Cortex of kidney (tissue), 1 donor: ENCODE measurements at places on chromosomes 4 and X.

- DNase-seq, result no peak
These were observed 14.2 kb downstream of the DHX15 start for GRCh38 chr4:24570172-24570571.

DNA sequence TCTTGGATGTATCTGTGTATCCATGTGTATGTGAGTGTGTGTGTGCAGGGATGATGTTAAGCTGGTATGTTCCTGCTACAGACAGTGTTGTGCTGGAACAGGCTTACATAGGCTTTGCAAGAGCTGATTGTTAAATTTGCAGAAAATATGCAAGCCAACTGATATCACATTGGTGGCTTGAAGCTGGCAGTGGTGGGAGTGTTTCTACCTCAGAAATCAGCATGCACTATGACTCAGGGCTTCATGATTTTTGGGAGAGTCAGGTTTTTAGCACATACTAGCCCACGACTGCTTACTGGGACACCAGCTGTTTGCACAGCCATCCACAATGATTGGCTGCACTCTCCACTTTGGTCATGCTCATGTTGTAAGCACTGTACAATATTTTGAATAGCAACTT, 261.8 kb downstream of the DHX15 start:
- DNase-seq, result no peak

- DNase-seq, result no peak
These were observed 153.8 kb upstream of the GALNT7 start for GRCh38 chr4:173014836-173015235.

- no peak for DNase-seq
These were observed 67.0 kb downstream of the TMEM156 start for GRCh38 chr4:38964942-38965775.

DNA sequence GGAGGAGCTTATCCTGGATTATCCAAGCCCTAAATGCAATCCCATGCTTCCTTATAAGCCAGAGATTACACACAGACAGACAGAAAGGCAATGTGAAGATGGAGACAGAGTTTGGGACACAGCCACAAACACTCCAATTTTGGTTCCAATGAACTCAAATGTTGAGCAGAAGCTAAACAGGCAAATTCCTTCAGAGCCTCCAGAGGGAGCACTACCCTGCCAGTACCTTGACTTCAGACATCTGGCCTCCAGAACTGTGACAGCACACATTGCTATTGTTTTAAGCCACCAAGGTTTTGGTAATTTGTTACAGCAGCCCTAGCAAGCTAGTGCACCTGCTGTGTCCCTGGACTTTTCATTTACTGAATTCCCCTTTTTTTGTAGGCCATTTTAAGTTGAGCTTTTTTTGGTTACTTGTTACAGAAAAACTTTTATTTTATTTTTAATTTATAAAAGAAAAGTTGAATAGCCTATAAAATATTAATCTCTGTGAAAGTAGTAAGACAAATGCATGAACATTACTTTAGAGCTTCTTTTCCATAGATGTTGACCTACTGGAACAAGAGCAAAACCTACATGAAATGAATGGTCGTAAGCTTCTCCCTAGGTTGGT, 33.4 kb upstream of the SRD5A3 start:
- no peak for DNase-seq

DNA sequence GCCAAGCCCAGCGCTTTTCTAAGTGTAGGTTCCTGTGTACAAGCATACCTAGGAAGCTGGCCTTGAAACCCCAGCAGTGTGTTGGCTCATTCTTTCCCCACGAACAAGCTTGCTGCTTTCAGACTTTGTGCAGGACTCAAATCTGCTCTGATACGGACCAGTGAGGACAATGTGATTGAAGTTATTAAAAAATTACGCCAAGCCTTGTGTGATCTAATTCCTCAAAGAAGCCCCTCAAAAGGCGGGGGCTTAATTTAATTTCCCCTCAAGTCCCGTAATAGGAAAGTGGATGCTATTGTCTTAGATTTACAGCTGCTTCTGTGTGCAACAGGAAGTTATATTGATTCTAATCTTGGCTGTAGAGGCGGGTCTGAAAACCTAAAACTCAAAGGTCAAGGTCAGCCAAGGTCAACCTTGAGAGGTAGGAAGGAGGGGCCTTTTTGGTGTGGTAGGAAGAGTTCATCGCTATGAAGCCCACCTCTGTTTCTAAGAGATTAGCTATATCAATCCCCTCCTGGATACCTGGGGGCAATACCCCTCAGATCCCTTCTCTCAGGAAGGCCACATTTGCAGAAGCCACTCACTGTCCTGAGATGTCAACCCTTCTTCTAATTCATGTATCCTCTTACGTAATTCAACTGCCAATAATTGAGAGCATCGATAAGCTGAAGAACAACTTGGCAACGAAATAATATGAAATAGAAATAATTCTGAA, 45.1 kb downstream of the TBC1D9 start:
- DNase-seq, result no peak

DNA sequence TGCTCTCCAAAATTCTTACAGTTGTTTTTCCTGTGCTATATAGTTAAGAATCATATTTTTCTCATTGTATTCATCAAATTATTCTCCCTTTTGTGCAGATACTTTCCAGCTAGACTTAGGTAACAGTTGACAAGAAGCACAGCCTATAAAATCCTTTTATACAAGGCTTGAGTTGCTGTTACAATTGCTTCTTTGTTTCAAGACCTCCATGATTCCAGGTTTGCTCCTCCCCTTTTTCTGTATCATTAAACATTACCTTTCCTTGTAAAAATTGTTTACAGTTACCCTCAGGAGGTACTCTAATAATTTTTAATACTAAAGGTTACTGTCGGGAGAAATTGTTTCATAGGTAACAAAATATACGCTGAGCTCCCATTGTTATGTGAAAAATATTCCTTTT, 192.3 kb upstream of the GRID2 start:
- no peak for DNase-seq

DNA sequence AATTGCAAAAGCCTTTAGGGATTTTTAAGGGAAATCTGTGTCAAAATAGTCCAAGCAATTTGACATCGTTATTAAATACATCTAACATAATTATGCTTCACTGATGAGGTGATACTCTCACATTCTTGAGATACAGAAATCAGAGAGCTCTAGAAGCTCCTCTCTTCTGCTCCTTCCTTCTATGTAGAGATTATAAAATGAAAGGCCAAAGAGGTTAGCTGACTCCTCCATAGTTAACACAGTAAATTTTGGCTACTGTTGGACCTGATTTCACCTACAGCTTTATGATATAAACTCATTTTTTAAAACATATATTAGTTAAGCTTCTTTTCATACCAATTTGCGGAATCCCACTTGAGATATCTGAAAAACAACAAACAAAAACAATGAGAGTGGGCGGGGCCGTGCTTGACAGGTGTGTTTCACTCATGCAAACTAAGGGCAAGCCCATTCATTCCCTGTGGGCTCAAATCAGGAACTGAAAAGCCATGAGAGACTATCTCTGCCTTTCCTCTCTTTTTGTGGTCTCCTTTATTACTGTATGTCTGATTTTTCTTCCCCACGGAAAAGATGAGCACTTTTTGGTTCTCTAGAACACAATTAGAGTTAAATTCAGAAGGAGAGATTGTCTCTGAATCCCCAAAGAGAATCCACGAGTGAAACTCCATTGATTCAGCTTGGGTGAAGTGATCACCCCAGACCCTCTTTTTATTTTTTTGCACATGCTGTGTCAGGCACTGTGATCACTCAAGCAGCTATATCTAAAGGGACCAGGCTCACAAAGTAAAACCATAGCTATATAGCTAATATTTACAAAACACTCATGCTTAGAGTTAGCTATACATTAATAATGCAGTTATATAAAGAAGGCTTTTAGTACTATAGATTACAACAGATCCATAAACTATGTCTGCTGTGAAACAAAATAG, 566.3 kb downstream of the IL15 start:
- DNase-seq, result no peak
